ENCODE measurements at places on chromosomes 2 and 18.

- no peak for DNase-seq
These were observed 44.0 kb downstream of the TTC32 start for GRCh38 chr2:19857806-19858205.

- no peak for DNase-seq
These were observed 266.6 kb upstream of the CYP26B1 start for GRCh38 chr2:72414137-72414760.

GRCh38 chr2:241563981-241564595, 5.5 kb downstream of the BOK start:
- peak; percentile 56 for DNase-seq

DNA sequence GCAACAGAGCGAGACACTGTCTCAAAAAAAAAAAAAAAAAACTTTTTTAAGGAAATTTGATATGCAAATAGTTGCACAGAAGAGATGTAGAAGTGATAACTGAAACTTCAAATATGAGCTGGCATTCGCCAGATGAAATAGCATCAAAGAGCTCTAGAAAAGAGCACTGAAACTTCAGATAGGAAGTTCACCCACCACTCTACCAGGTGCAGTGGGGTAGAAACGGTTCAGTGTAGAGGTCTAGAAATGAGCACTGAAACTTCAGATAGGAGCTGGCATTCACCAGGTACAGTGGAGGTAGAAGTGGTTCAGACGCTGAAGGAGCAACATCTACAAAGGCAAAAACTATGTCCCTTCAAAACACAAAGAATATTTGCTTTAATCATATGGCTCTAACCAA, 9.0 kb upstream of the ONECUT2 start:
- no peak for DNase-seq

GRCh38 chr2:28951910-28952835, 28.9 kb upstream of the TOGARAM2 start:
- no peak for DNase-seq

- no peak for DNase-seq
These were observed 1.1 kb upstream of the TXNDC2 start for GRCh38 chr18:9884532-9885140.

- DNase-seq: peak; percentile 66
These were observed 1.7 kb upstream of the SLC25A12 start for GRCh38 chr2:171895786-171896185.

DNA sequence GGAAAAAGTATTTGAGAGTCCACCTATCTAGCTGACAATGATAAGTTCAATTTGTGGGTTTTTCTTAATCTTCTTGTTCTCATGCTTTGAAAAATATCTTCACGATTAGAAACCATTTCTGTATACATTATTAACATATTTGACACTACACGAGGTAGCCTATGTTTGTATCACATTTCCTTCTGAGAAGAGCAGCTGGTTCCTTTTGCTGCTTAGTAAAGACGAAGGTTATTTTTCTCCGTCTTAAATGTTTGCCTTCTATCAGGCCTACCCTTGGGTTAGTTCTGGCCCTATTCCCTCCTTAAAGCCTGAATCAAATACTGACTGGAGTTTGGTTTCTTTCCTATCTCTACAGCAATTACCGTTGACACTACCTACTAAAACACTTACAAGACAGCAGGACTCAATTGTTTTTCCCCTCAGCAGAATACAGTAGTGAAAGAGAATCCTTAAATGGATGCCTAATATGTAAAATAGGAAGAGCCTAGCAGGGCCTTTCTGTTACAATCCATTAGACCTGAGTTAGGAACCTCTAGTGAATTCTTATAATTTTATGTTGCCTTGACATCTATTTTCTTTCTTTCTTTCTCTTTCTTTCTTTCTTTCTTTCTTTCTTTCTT, 790.4 kb downstream of the EPHA4 start:
- DNase-seq: no peak

- DNase-seq: no peak
These were observed 5.6 kb downstream of the C2orf74 start for GRCh38 chr2:61167579-61167978.

- no peak for DNase-seq
These were observed 53.9 kb downstream of the PRKRA start for GRCh38 chr2:178397002-178397605.

DNA sequence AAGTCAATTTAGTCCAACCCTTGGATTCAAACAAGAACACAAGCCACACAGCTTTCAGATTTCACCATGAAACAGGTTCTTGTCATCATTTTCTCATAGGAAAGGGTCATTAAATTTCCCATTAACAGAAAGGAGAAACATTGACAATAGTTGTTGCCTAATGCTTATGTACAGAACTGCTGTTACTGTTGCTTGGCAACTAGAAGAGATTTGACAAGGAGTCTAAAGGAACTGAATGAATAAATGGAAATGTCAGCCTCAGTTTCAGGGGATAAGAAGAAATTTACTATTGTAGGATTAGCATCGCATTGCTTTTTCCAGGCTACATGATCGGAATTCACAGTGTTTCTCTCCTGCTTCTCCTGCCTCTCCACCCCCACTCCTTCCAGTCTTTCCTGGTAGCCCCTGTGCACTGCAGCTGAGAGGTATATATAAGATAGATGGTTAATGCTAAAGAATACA, 90.3 kb downstream of the SPATS2L start:
- DNase-seq: no peak
